Right ventricle myocardium inferior (tissue), 1 donor: ENCODE measurements at places on chromosomes 1 and 21. TPM values are rescaled to one million over a fixed set of nuclear protein-coding genes. Genes with fewer than 3 reads are reported as not detected.

- no peak for DNase-seq
Observed at GRCh38 chr1:167718914-167719691, 2.7 kb upstream of the MPZL1 start.

DNA sequence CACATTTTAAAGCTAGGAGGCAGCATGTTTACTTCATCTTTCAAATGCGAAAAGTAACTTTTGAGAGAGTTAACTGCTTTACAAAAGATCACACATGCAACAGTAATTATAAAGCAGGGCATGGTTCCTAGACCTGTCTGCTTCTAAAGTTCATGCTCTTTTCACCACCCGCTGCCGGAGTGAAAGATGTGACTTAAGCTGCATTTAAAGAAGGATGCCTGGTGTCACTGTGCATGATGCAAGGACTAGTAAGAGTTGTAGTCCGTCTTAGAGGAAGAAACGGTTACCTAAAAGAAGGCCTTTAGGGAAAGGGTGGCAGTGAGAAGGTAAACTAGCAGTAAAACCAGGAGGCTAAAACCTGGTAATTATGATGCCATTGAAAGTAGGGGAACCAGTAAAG lies 1689.1 kb downstream of the KCNT2 start:
- DNase-seq = no peak

DNA sequence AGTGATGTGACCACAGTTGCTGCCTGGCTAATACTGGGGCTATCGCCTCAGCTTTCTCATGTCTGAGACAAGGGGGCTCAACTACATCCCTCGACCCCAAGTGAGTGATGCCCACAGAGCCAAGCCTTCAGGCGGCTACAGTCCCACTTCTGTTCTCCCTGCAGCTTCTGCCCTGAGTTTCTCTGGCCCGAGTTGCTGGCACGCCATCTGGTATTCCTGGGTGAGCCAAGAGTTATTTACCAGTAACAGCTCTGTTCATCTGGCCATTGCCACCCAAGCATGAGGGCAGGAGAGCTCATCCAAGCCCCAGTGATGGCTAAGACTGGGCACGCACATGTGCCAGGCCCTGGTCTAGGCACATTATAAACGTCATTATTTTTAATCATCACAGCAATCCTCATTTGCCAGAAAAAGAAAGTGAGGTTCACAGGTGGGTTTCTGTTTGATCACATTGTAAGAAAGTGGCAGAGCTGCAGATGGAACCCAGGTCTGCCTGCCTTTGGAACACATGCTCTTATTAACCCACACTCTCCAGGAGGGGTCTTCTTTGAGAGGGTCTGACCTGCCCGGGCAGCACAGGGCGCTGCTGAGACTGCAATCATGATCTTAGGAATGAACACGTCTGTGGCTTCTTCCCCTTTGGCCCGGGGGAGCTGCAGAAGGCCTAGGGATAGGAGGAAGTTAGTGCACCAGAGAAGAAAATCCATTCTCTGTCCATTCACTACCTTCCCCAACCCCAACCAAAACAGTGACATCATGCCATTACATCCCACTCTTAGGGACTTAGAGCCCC lies 27.5 kb downstream of the KCND3 start:
- no peak for DNase-seq

DNA sequence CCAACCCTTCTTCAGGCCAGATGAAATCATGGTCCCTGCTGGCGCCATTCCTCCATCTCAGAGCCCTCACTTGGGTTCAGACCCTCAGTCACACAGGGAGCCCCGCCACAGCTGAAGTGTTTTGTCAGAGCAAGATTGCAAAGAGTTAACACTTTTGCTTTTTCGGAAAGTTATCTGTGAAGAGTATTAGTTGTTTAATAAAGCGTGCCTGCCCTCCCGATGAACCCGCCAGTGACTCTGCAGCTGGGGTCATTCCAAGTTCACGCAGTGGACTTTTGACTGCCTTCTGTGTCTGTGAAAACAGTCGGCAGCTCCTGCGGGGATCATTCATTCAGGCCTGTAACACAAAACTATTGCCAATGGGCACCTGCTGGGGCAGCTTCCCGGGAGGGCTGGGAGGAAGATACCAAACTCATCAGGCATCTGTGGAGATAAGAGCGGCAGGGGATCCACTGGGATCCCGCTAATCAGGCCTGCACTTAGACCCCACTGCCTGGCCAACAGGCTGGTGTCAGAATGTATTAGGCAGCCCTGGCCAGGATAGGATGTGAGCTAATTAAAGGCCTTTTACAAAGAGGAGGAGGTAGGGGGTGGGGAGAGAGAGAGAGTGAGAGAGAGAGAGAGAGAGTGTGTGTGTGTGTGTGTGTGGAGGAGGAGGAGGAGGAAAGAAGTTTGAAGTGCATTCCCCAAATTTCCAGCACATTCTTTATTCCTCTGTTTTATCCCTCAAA lies 184.5 kb downstream of the DHRS3 start:
- DNase-seq = no peak

DNA sequence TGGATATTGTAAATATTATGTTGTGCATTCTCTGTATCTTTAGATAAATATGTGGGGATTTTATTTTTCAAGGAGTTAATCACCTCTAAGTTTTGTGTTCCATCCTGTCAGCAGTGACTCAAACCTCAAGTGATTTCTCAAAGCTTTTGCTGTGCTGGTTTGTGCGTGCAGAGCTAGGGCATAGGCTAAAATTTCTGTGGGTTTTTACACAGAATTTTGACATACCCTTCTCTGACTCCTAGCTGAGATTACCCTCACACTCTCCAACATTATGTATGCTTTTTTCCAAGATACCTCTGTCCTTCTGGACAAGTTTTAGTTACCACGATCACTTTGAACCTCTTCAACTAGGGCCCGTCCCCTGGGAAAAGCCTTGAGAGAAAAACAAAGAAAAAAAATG lies 384.9 kb downstream of the NCAM2 start:
- no peak for DNase-seq

DNA sequence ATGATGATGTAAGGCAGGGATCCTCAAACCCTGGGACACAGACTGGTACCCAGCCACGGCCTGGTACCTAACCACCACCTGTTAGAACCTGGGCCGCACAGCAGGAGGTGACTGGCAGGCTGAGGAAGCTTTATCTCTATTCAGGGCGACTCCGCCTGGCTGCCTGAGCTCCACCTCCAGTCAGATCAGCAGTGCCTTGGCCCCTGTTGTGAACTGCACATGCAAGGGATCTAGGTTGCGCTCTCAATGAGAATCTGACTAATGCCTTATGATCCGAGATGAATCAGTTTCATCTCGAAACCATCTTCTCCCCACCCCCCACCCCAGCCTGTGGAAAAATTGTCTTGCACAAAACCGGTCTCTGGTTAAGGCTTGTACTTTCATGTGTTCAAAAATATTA lies 4.2 kb downstream of the RNPC3 start:
- no peak for DNase-seq

GRCh38 chr1:16614361-16615252 lies 1.2 kb upstream of the NBPF1 start:
- DNase-seq = no peak

GRCh38 chr1:119226913-119227312 lies 86.5 kb upstream of the WARS2 start:
- no peak for DNase-seq

- DNase-seq = no peak
Observed at GRCh38 chr1:228308628-228309325, 97.9 kb downstream of the TRIM11 start.

- no peak for DNase-seq
Observed at GRCh38 chr1:38444311-38444710, 397.7 kb upstream of the POU3F1 start.

GRCh38 chr1:208036106-208036808 lies 125.3 kb upstream of the CD34 start:
- no peak for DNase-seq

- DNase-seq = no peak
Observed at GRCh38 chr1:38114241-38115026, 67.8 kb upstream of the POU3F1 start.

DNA sequence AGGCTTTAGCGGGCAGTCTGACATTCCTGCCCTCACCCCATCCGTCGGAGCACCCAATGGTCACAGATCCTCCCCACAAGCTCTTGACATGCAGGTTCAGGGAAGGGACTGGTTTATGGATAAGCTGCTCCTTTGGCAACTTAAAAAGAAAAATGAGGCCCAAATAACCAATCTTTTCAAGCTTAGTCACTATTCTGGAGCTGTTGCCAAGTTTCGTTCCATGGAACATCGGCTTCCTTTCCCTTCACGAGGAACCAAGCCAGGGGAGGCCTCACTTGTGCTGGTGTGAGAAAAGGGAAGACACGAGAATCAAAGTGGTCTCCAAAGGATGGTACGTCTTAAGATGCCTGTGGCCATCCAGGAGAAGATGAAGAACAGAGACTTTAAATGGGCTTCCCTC lies 46.1 kb upstream of the LPAR3 start:
- DNase-seq = no peak

- DNase-seq = no peak
Observed at GRCh38 chr1:175470078-175470477, 273.3 kb downstream of the TNR start.

DNA sequence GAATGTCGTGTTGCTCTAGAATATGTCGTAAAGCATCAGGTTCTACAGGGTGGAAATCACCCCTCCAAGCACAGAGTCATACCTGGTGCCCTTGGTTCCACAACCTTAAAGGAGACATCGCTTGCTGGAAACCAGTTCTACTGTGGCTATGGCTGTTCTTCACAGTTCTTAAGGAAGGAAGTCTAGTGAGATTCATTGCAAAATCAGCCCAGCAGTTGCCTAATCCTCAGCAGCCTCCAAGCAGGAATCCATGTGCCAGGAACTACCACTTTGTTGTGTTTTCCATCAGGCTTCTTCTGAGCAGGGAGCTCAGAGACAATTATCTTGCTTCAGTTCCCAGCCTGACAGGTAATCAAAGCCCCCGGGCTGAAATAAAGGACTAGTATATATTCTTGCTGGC lies 45.0 kb upstream of the SLC35F3 start:
- DNase-seq = no peak

DNA sequence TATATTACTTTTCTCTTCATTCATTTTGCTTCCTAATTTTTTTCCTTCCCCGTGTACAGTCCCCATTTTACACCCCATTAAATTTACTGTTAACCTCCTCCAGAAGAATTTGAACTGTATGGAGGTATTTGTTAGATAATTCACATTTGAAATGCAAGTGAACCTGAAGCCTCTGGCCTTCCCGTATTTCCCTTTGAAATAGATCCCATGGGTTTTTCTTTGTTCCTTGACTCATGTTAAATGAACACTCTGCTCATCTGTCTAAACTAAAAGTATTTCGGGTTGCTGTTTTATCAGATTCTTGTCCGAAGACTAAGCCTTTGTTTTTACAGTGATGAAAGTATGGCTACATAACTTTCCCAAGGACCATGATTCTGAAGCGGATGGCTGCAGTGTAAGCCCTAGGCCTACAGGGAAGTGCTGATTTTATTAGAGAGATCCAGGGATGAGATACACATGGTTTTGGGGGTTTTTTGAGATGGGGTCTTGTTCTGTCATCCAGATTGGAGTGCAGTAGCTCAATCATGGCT lies 187.9 kb downstream of the PATJ start:
- DNase-seq = no peak

DNA sequence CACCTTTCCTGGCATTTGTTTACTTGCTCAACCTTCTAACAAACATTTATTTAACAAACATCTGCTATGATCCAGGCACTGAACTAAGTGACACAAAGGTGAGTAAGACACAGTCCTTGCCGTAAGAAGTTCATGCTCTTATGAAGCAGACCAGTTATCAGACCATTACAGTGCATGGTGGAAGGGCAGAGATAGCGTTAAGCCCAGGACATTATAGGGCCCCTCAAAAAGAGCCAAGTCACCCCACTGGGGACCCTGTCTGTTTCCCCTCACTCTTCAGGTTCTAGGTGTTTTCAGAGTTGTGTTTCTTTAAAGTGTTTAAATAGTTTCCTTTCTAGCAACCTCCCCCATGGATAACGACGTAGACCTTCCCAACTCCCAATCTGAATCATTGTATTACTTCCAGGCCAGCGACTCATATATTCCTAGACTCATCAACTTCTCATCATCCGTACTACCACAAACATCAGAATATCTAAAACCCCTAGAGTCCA lies 39.3 kb downstream of the TCP10L start:
- DNase-seq = no peak

- DNase-seq = no peak
Observed at GRCh38 chr1:116367256-116367945, 5.6 kb upstream of the ATP1A1 start.

DNA sequence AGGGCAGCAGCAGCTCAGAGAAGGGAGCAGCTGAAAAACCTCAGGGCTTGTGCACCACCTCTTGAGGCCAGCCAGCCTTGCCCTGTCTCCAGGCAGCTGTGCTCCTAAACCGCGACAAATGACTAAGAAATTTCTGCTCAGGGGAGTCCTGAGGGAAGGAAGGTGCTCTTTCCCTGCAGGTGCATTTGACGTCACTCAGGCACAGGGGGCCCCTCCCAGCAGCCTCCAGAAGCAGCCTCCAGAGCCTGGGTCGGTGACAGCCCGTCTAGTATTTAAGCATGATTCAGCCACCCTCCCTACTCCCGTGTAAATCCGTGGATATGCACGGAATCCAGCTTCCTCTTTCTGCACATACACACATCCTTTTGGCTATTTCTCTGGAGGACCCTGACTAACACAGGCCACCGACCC lies 560.5 kb downstream of the KIF26B start:
- no peak for DNase-seq

DNA sequence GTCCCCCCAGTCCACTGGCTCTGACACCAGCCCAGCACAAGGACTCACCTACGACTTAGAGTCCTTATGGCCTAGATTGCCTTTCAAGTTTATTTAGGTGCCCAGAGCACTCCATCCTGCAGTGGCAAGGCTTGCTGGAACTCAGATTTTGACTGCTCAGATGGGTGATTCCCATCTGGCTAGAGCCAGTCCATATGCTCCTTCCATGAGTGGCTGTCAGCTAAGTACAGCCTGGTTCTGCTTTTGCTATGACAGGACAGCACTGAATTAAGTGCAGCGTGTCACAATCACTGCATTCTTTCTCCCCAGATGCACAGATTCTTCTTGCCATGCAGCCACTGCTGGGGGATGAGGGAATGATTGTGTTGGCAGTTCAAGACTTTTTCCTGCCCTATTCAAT lies 43.8 kb downstream of the GPR52 start:
- DNase-seq = peak; percentile 56

- DNase-seq = no peak
Observed at GRCh38 chr1:165697491-165697880, 876 bp downstream of the ALDH9A1 start.

- no peak for DNase-seq
Observed at GRCh38 chr1:118366286-118366685, 181.3 kb upstream of the SPAG17 start.

- DNase-seq = no peak
Observed at GRCh38 chr1:44049839-44050238, 18.6 kb upstream of the SLC6A9 start.

GRCh38 chr1:165473081-165473480 lies 28.2 kb upstream of the RXRG start:
- no peak for DNase-seq

CLEC20A gene
- total RNA-seq = not detected

BGLAP gene
- 0.32 TPM for total RNA-seq

CYYR1 gene
- 27.3 TPM for total RNA-seq

PDE9A gene
- total RNA-seq = 3.4 TPM

PALMD gene
- 122 TPM for total RNA-seq

FMO4 gene
- 2.7 TPM for total RNA-seq

S100A16 gene
- total RNA-seq = 49.2 TPM

VAV3 gene
- total RNA-seq = 1.7 TPM

CELA2B gene
- not detected for total RNA-seq

KRTAP24-1 gene
- total RNA-seq = not detected

NPHS2 gene
- not detected for total RNA-seq

JAM2 gene
- total RNA-seq = 38.2 TPM

LEFTY2 gene
- total RNA-seq = 0.19 TPM

ORC1 gene
- 0.46 TPM for total RNA-seq
